Activated naive CD8-positive, alpha-beta T cell treated with anti-CD3 and anti-CD28 coated beads for 36 hours (primary cell): ENCODE measurements at places on chromosomes 2 and 18. TPM values are rescaled to one million over a fixed set of nuclear protein-coding genes. Genes with fewer than 3 reads are reported as not detected.

GRCh38 chr2:48173141-48173540 is 266.8 kb upstream of the FBXO11 start:
- no peak for DNase-seq

GRCh38 chr2:71064754-71065621 is 3.5 kb upstream of the NAGK start:
- DNase-seq = no peak

- no peak for DNase-seq
These were observed 283.2 kb upstream of the MEX3C start for GRCh38 chr18:51480407-51481261.

The LAMA1 gene
- total RNA-seq = not detected

The VIT gene
- total RNA-seq = not detected

DNA sequence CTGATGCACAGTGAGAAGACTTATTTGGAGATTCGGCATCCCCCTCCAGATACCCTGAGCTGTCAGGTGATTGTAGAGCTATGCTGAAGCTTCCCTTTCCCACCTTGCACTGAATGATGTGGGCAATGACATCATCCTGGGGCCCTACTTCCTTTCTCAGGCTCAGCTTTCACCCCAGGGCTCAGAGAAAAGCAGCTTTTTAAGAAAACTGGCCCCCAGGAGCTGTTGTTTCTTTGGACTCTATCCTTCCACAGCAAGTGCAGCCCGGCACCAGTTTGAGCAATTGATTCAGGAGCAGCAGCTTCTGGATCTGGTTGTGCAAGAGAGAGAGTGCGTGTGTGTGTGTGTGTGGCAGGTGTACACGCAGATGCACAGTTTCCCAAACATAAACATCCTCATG is 251.3 kb downstream of the ANAPC1 start:
- DNase-seq = peak; percentile 28
